ENCODE measurements at places on chromosomes 16 and 17.
A peak's percentile ranks its signal among the peaks of the same experiment; 100 is the strongest.

DNA sequence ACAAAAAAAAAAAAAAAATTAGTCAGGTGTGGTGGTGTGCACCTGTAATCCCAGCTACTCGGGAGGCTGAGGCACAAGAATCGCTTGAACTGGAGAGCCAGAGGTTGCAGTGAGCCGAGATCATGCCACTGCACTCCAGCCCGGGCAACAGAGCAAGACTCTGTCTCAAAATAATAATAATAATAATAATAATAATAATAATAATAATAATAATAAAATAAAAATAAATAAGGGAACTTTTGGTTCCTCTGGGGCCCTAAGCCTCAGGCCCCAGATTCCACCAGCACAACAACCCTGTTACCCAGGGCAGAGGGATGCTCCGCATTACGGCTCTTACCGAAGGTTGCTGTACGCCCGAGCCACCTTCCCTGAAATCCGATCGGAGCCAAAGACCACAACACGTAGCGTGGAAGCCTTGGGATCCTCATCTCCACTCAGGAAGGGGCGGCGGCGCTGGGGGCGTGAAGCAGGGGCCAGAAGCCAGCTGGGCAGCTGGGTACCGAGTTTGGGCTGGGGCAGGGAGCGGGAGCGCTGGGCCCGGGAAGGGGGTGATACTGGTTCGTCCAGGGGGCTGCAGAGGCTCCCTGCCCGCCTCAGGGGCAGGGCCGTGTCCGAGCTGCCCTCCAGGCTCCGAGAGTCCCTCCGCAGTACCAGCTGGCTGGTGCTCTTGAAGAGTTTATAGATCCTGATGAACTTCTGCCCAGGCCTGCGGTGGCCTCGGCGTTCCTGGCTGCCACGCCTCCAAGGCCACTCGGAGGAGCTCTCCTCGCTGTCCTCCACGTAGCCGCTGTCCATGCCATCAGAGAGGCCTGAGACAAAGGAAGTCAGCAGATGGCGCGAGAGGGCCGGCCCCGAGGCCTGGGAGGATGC, 20.6 kb upstream of the PIK3R6 start:
- DNase-seq, result no peak

GRCh38 chr17:10063730-10064241, 134.6 kb downstream of the GAS7 start:
- no peak for DNase-seq

DNA sequence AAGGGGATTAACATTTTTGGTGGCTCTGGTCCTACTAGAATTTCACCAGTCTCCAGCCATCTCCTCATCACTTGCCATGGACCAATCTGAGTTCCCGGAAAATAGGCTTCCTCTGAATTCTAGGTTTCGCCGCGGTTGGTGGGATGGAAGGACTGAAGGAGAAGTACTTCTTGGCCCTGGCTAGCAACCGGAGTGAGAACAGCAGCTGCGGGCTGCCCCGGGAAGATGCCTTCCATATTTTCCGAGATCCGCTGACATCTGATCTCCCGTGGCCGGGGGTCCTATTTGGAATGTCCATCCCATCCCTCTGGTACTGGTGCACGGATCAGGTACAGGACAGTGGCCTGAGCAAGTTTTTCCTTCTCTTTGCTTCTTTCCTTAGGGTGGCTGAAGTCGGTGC, 45.0 kb downstream of the SLC5A11 start:
- no peak for DNase-seq

- no peak for DNase-seq
These were observed 154.0 kb upstream of the NOL11 start for GRCh38 chr17:67563692-67564228.

- peak; percentile 65 for DNase-seq
These were observed 18.8 kb upstream of the IRF8 start for GRCh38 chr16:85879975-85880831.

GRCh38 chr17:79478051-79478461, 132.8 kb downstream of the RBFOX3 start:
- no peak for DNase-seq

DNA sequence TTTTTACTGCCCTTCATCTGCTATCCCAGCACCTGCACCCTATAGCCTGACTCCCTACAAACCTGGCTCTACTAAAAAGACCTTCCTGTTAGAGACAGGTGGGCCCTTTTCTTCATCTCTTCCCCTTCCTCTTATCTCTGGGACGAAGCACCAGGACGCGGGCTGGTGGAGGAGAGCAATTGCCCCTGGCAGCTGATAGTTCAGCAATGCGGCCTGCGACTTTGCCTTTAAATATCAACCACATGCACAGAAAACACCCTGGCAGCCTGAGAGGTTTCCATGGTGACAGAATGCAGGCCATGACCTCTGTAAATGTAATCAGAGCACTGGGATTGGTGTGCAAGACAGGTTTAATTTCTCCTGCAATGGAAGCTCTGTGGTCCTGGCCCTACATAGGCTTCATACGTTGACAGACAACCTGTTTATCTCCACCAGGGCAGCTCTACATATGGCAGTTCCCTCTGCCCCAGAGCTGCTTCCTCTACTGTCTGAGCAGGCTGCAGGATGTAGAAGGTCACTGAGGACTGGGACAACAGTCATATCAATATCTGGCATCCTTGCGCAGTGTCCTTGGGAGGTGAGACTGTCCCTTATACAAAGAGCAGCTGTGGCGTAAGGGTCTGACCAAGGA, 10.0 kb upstream of the SKAP1 start:
- DNase-seq, result peak; percentile 45

DNA sequence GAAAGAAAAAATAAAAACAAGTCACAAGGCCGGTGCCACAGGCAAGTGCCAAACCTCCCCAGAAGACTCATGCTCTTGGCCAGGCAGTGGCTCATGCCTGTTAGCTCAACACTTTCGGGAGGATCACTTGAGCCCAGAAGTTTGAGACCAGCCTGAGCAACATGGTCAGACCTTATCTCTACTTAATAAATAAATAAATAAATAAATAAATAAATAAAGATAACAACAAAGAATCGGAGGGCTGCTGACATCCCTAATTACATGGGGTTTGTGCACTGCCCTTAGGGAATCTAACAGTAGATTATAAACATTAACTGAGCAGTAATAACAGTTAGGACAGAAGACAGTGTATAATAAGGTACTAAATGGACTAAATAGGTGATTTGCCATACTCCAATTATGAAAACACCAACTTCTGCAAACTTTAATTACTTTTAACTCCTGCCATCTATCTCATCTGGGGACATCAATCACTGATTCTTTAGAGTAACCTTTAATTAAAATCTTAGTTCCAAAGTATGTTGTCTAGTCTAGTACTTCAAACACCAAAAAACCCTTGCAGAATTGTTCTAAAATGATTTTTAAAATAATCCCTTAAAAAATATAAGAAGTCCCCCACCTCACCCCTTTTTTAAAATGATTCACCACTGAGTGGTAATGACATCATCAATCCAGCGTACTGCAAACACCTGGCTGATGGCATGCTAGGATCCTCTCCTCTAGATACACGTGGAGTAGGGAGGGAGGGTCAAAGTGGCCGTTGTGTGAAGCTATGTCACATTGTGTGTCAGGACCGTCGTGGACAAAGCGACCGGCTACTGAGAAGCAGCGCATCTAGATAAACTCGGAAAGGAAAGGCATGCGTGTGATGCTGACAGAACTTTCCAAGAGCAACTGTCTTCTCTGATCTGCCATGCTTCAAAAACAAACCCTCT, 28.5 kb downstream of the CYTH1 start:
- DNase-seq, result no peak

- DNase-seq, result no peak
These were observed 22.9 kb downstream of the ANKRD40 start for GRCh38 chr17:50684612-50685333.

DNA sequence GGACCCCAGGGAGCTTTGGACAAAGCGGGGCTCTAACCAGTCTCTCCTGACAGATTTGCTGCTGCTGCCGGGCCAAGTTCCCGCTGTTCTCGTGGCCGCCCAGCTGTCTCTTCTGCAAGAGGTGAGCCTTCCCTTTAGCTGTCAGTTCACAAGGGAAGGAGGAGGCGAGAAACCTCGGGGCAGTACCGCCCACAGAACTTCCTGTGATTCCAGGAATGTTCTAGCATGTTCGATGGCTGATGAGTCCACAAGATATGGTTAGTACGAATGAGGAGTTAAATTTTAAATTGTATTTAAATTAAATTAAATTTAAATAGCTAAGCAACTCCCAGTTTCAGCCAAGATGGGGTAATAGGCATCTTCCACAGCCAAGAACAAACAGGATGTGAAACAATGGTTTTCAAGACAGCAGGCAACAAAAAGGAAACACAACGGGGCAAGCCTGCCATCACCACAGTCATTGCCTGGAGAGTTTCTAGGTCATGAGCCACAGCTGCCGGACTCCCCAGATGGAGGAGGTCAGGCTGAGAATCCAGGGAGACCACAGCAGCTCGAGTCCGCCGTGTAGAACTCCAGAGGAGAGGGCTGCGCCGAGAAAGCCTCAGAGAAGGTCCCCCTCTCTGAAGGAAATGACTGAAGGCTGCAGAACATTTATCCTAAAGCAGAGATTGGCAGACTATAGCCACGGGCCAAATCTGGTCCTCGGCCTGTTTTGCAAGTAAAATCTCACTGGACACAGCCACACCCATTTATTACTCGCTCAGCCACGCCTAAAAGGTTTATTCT, 9.5 kb upstream of the TCF25 start:
- peak; percentile 74 for DNase-seq

- peak; percentile 48 for DNase-seq
These were observed 70.4 kb downstream of the KSR1 start for GRCh38 chr17:27526604-27527002.

DNA sequence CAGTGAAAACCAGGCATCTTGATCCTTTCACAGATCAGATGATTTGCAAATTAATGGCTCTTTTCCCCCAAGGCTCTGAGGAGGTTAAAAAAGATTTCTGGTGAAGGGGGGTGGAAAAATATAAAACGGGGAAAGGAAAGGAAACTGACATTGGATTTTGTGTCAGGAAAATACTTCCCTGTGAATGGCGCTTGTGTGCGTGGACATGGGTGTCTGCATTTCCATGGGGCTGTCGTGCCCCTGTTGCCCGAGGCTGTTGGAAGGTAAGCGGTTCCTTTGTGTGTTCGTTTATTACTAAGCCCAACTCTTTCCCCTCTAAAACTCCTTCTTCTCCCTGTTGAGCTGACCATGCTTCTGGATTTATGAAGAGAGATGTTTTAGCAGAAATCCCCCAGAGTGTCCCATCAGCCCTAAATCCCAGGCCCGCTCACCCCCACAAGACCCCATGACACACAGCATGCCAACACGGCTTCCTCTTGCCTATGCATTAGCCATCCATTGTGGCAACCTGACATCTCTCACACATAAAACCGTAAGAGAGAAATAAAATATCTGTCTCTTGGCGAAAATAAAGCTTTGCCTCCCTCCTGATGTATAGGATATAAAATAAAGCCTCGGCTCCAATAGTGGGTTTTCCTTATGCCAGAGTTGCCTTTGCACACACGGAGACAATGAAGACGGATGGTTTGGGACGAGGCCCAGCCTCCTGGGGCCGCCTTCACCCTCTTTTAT, 7.3 kb upstream of the LHX1 start:
- DNase-seq, result no peak

GRCh38 chr16:88650749-88651275, at the start of gene CYBA:
Gene CYBA, minus strand, starts transcription at chr16:88651053. Its CDS starts 40 bp downstream, at chr16:88651013.
- DNase-seq, result peak; percentile 97

GRCh38 chr16:2260250-2260649, 7.7 kb downstream of the RNPS1 start:
- no peak for DNase-seq

DNA sequence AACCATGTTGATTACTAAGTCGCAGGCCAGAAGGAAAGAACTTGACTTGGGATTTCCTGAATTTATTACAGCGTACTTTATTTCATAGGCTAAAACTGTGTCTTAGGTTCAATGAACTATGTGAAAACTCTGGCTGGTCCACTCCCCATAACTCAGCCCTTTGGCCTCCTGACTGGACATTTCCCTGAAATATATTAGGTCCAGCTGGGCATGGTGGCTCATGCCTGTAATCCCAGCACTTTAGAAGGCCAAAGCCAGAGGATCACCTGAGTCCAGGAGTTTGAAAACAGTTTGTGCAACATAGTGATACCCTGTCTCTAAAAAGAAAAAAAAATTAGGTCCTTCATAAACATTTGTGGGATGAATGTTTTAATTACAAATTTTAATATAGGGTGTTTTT, 97.0 kb downstream of the CYLD start:
- DNase-seq, result no peak

DNA sequence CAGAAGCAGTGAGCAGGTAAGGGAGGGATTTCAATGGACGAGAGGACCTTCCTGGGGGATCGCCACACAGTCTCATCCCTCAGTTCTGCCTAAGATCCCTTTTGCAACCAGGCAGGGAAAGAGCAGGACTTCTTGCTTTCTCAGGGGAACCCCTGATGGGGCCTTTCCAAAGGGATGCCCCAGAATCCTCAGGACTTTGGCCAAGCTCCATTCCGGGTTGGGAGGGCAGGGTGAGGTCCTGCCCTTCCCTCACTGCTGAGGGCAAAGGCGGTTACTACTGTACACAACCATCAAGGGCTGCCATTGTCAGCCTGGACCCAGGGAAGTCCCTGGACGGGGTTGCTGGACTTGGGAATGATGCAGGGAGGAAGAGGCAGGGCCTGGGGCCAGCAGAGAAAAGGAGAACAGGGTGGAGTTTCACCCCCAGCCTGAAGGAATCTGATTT, 9.7 kb downstream of the PRR29 start:
- no peak for DNase-seq

DNA sequence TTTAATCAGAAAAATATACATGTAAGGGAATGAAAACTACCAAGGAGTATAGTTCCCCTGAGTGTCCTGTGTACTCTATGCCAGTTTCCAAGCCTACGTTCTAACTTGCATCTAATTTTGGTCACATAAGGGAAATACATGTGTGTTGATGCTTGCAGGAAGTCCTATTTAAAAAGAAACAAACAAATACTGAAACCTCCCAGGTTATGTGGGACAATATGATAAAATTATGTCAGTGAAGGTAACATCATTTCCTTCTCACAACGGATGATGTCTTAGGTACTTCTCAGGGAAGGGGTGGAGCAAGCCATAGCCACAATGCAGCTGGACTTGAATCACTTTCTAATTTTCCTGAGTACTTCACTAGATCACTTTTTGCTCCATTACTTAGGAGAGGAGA, 115.9 kb downstream of the ZFHX3 start:
- DNase-seq, result peak; percentile 32

GRCh38 chr16:57084996-57085395, 7.4 kb upstream of the CPNE2 start:
- no peak for DNase-seq

DNA sequence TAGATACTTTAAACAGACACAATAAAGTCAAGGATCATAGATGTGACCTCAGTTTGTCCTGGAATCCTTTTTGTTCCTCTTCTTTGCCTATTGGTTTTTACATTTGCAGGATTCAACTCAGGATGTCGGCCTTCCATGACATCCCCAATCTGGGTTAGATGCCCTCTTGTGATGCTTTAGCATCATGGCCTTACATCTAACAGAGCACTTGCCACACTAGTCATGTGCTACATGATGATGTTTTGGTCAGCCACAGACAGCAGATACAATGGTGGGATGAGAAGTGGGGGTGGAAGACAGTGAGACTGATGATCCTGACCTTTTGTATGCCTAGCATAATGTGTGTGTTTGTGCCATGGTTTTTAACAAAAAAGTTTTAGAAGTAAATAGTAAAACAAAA, 1.8 kb upstream of the SYNRG start:
- DNase-seq, result no peak

- DNase-seq, result no peak
These were observed 29.6 kb downstream of the ENDOV start for GRCh38 chr17:80444644-80444979.

All from GM10248 (cell line).